Skeletal muscle cell (primary cell): ENCODE measurements at places on chromosomes 1 and 21.

DNA sequence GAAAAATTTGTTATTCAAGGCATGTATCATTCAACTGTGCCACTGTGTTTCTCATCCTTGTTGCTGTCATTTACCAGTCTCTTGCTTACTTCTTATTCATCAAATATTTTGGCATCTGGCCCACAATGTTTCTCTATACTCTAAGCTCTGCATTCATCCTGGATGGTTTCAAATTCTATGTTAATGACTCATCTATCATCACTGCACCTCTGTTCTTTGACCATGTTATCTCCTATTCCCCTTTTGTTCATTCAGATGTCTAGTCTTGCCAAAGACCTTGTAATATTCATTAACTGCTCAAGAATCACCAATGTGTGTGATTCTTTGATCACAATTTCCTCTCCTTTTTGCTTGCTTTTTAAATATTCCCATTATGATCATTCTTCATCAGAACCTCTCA, 54.6 kb upstream of the PRKACB start:
- peak; percentile 45 for DNase-seq

GRCh38 chr1:83794384-83794783, 204.5 kb downstream of the TTLL7 start:
- DNase-seq: no peak

- DNase-seq: no peak
Measured at GRCh38 chr1:156492591-156493080, 7.9 kb downstream of the MEF2D start.

DNA sequence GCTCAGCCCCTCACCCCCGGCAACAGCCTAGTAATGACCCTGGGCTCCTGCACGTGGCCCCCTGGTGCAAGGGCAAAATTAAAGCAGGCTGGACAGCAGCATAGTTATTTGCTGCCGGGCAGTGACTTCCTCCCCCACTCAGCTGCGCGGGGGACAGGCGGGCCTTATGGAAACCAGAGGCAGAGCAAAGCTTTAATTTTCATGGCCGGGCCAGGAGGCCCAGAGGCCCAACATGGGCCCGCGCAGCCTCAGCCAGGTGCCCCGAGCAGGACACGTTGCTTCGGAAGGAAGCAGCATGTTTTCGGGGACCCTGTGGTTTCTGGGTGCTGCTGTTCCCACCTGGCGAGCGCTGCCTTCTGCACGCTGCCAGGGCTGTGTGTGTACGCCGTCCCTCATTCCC, 89.9 kb upstream of the ARHGEF16 start:
- no peak for DNase-seq

GRCh38 chr1:65279070-65279779, 30.1 kb upstream of the DNAJC6 start:
- no peak for DNase-seq

GRCh38 chr1:168340781-168341482, 60.3 kb downstream of the TBX19 start:
- DNase-seq: no peak

- no peak for DNase-seq
Measured at GRCh38 chr1:62362061-62362917, 43.1 kb upstream of the KANK4 start.

DNA sequence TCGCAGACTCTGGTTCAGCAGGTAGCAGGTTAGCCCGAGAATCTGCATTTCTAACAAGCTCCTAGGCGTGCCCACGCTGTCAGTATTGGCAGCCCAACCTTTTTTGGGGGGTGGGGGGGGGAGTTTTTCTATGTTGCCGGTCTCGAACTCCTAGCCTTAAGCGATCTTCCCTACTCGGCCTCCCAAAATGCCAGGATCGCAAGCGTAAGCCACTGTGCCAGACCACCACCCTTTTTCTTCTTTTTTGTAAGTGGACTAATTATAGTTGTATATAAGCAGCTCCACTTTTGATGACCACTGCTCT, 480 bp upstream of the MIS18A start:
- DNase-seq: no peak

- DNase-seq: peak; percentile 39
Measured at GRCh38 chr1:97050506-97050905, 328.9 kb downstream of the PTBP2 start.

DNA sequence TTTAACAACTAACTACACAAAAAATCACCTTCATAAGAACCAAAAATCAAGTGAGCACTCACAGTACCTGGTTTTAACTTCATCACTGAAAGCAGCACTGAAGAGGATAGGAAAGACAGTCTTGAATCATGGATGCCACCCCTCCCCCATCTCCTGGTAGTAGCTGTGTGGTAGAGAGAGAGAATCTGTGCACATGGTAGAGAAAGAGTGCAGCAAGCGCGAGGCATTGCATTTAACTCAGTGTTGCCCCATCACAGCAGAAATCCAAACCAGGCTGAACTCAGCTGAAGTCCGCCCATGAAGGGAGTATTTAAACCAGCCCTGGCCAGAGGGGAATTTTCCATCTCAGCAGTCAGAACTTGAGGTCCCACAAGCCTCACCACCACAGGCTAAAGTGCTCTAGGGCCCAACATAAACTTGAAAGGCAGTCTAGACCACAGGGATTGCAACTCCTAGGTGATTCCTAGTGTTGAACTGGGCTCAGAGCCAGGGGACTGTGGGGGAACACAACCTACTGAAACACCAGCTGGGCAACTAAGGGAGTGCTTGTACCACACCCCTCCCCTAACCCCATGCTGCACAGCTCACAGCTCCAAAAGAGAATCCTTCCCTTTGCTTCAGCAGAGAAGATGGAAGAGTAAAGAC, 38.4 kb downstream of the VAV3 start:
- DNase-seq: peak; percentile 7

DNA sequence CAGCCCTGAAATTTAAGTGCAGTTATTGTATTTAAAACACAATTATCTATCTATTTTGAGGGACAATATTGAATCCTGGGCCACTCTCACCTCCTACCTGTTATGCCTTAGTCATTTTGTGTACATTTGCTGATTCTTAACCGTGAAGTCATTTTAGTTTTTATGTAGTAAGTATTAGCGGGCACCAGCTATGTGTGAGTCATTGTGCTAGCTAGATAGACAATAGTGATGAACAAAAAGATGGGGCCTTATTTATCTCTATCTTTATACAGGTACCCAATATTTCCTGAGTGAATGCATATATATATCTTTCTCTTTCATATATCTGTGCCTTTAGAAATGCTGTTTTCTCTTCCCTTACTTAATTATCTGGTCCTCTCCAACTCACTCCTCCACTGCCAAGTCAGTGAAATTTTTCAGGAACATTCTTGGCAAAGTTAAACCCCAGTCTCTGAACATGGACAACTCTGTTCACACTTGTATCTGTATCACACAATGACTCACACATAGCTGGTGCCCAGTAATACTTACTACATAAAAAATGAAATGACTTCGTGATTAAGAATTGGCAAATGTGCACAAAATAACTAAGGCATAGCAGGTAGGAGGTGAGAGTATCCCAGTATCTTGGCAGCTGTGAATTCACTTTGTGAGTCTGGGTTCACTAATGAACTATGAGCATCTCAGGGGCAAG, 166.0 kb upstream of the C8B start:
- no peak for DNase-seq

- DNase-seq: no peak
Measured at GRCh38 chr1:31913968-31914367, 24.2 kb downstream of the PTP4A2 start.

GRCh38 chr1:243882276-243882675, 32.2 kb upstream of the AKT3 start:
- peak; percentile 28 for DNase-seq
